GDM1 (cell line): ENCODE measurements at places on chromosomes 1 and 21.

GRCh38 chr21:17044696-17045095, 468.1 kb upstream of the CXADR start:
- DNase-seq: no peak

DNA sequence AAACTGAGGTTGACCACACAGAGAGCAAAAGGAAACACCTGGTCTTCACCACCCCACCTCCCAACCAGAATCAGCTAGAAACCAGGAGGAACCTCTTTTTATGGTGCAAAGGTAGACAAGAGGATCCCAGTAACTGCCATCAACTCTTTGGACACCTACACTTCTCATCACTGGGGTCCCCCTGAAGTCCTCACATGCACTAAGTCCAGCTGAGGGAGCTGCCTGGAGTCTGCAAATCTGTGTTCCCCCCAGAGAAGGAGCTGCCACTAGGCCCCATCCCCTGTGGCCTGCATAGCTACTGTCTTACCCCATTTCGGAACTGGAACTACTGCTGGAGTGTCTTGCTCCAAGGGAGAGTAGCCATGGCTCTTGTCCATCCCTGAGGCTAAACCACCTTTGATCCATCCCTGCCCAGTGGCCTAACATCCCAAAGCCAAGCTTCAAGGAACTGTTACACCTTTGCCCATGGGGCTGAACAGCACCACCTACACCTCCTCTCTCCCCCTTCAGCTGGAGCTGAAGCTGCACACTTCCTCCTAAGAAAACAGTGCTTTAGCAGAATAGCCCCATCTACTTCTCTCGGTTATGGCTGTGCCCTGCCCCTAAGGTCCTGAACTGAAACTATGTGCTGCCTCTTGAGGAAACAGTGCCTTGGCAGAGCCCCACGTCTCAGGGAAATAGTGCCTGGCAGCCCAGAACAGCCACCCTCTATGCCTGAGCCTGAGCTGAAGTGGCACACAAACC, 85.4 kb upstream of the CD53 start:
- peak; percentile 61 for DNase-seq

- DNase-seq: no peak
Measured at GRCh38 chr1:82686774-82687173, 886.0 kb downstream of the ADGRL2 start.

GRCh38 chr1:53957194-53957818, 11.2 kb downstream of the LRRC42 start:
- DNase-seq: no peak

DNA sequence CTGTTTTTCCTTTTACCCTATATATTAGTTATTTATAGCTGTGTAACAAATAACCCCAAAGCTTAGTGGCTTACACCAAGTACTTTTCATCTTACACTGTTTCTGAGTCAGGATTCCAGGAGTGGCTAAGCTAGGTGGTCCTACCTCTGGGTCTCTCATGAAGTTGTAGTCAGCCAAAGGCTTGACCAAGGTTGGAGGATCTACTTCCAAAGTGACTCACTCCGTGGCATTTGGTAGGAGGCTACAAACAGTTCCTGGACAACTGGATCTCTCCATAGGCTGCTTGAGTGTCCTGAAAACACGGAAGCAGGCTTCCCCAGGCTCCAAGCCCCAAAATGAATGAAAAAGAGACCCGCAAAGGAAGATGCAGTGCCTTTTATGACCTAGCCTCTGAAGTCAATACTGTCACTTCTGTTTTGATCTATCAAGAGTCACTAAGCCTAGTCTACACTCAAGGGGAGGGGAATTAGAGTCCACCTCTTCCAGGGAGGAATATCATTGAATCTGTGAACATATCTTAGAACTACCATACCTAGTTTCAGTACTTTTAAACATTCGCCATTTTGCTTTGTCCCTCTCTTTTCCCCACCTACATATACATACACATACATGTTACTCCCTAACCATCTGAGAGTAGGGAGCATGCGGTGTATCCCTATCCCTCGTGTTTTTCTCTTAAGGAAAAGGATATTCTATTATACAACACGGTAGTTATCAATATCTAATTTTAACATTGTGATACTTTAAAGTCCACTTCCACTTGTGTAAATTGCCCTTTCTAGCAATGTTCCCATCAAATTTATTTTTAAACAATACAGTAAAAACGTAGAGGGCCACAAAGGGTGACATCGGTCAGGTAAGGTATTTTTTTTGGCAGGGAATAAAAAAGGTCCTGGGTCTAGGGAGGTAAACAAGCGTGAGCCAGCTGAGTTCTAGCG, 67.2 kb downstream of the SLC35A3 start:
- DNase-seq: no peak

DNA sequence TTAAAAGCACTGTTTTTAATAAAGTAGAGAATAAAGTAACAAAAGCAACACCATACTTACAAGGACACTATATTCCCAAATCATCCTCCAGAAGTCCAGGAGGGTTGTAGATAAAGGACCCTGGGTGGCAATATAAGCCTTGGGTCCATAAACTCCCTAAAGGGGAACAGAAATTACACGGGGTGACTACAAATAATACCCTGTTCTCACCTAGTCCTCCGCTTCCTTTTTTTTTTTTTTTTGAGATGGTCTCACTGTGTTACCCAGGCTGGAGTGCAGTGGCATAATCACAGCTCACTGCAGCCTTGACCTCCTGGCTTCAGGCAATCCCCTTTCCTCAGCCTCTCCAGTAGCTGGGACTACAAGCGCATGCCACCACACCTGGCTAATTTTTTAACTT, 13.1 kb downstream of the PTPN22 start:
- no peak for DNase-seq

DNA sequence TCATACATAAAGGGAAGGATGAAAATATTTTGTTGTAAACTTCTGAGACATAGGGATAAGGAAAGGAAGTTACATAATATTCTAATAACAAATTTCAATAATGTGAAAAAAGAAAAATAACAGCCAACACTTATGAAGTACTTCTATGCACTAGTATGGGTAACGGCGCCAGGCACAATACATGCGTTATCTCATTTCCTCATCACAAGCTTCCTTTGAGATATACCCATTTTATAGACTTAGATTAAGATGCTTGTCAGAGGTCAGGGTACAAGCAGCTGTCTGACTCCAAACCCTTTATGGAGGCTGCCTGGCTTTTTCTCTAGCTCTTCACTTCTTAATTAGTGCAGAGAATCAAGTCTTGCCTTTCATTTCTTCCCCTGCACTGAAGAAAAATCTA, 41.3 kb downstream of the TCP10L start:
- DNase-seq: no peak

DNA sequence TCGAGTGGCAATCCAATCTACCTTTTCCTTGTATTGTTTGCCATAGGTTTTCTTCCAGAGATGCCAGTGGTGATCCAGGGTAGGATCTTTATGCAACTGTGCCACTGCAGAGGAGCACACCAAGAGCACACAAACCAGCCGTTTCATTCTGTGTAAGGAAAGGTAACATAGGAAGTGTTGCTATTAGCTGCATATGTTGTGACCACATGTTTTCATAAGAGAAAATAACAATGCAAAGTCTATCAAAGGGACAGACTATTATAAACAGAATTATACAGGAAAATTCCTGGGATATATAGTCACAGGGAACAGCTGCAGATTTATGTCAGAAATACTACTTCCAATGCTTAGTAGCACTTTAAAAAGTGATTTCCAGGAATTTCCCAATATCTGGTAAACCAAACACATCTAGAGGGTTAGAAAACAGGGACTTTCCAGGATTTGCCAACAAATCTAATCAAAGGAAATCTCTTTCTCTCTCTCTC, 919 bp downstream of the CTSS start:
- no peak for DNase-seq

DNA sequence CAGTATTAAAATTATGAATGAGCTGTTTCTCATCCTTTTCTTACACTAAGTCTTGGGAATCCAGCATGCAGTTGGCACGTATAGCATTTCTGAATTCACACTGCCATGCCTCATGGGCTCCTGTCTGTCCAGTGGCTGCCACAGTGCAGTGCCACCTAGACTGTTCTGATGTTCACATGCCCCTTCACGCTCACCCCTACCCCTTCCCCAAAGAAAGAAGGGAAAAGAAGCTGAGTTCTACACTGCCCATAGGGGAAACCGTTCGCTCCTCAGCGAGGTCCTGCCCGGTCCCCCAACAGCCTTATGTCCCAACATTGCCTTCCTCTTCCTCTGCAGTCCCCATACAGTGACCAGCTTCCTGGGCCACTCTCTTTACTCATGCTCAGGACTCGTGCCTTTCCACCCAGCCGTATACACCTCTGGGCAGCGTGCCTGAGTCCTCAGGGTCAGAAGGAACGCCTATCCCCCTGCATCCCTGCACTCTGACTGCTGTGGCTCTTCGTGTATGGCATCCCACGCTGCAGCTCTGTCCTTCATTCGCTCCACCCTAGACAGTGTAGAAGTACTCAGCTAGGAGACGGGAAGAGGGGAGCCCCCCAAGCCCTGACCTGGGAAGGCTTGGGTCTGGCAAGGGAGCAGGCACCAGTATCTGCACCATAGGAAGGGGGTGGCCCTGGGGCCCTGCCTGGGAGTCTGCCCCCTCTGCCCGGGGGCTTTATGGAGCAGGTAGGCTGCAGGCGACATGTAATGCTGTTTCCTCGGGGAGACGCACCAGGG, 24.1 kb upstream of the ARF1 start:
- DNase-seq: no peak

DNA sequence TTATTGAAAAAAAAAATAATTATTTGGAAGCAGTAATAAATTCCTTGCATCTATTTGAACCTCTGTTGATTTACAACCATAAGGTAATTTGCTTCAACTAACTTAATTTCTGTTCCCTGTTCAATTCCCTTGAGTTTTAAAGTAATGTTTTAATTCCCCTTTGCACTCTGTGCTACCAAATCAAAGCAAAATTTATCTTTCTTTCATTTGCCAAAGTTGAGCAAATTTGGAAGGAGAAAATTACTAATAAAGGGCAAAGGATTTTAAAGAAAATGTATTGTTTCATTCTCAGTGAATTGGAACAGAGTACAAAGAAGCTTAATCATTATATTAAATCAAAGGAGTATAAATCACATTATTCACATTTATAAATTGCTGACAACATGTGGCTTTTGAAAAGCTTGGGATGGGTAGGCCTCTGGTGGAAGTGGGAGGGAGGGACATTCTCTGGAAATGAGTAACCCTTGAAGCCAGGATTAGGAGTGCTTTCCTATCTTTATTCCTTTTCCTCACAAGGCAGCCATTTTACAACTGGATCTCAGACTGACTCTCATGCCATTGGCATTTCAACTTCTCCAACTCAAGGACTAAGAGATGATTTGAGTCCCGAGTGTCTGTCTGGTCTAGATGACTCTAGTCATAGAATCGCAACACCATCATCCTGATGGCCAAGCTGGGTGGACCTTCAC, 331.6 kb upstream of the DUSP10 start:
- no peak for DNase-seq

- no peak for DNase-seq
Measured at GRCh38 chr1:117122330-117123025, 929 bp upstream of the TRIM45 start.

- no peak for DNase-seq
Measured at GRCh38 chr1:53477651-53478501, 18.7 kb downstream of the DMRTB1 start.

DNA sequence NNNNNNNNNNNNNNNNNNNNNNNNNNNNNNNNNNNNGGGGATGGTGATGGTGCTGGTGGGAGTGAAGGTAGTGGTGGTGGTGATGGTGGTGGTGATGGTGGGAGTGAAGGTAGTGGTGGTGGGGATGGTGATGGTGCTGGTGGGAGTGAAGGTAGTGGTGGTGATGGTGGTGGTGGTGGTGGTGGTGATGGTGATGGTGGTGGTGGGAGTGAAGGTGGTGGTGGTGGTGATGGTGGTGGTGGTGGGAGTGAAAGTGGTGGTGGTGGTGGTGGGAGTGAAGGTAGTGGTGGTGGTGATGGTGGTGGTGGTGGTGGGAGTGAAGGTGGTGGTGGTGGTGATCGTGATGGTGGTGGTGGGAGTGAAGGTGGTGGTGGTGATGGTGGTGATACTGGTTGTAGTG, 93.6 kb downstream of the CRYAA start:
- DNase-seq: no peak

DNA sequence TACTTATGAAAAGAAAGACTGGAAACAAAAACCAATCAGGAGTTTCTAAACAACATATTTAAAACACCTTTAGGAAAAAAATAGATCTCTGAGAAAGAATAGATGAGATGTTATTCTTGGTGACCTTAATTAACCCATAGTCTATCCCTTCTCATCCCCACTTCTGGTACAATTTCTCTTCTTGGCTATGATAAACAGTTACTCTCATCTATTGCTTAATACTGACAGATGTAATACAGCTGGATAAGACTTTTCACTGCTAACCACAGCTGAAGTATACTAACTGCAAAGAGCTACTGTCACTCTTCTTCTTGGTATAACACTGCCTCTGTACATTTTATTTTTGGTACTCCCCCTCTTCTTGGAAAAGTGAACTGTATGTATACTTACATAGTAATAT, 15.2 kb downstream of the EXTL2 start:
- no peak for DNase-seq

DNA sequence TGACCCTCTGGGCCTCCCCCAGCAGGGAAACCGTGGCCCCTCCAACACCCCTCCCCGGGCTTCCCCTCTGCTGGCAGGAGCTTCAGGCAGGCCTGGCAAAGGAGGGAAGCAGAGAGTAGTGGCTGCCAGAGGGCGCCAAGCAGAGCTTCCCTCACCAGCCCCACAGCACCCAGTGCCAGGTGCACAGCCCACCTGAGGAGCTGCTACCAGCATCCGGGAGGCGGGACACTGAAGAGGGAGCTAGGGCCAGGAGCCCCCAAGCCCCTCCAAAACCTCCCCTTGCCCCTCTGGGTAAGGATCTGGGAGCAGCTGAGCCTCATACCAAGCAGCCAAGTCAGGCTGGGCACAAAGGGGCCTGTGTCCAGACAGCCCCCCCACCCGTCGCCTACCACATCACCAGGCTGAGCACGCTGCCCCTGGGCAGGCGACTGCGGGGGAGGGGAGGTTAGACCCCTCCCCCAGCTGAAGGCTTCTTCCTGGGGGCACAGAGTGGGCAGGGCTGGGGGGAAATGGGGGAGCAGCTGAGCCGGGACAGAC, 19.6 kb downstream of the CCDC24 start:
- no peak for DNase-seq

- no peak for DNase-seq
Measured at GRCh38 chr1:224959115-224959514, 29.6 kb downstream of the DNAH14 start.

GRCh38 chr1:157442065-157442464, 110.2 kb downstream of the FCRL5 start:
- no peak for DNase-seq

- DNase-seq: no peak
Measured at GRCh38 chr1:165674599-165674998, 23.8 kb downstream of the ALDH9A1 start.

DNA sequence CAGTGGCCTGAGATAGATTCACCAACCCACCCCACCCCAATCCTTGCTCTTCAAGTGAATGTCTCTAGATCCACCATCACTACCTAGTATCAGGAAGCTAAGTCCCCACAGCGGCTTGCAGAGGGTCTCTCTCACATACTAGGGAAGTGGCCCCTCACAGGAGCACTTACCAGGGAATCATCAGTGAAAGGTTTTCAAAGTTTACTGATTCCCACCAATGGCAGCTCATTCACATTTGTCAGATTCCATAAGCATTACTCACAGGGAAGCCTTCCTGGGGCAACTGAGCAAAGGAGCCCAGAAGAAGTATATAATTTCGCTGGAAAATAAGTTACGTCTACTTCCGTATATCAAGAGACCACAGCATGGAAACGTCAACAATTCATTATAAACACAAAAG, 120.8 kb downstream of the GREM2 start:
- no peak for DNase-seq
